ENCODE measurements at places on chromosomes 7 and 10. TPM values are rescaled to one million over a fixed set of nuclear protein-coding genes. Genes with fewer than 3 reads are reported as not detected.

DNA sequence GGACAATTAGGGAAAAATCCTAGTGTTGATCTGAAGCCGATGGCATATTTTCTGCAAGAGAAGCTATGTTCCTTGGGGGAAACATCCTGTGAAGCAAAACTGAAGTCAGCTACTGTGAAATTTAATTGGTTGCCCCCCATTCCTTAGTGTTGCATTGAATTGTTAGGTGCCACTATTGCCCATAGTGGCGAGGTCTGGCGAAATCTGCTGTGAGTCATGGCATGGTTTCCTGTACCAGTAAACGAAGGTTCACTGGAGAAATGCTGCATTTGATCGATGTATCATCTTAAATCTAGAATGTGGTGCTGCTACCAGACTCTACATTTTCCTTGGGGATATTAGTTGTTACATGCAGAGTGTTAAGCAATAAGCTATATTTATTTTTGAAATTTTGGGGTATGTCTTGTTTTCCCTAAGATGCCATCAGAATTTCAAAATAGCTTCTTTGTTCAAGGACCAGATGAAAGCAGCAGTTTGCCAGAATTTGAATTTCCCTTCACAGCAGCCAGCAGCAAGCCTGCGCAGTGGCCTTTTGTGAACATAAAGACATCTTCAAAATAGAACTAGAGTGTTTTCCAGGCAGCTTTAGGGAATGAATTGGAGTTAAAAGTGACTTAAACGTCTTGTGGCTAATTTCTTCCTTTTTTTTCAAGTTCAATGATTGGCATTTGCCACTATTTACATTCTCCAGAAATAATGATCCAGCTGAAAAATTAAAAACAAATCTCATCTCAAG lies 348.6 kb upstream of the COBL start:
- no peak for DNase-seq

DNA sequence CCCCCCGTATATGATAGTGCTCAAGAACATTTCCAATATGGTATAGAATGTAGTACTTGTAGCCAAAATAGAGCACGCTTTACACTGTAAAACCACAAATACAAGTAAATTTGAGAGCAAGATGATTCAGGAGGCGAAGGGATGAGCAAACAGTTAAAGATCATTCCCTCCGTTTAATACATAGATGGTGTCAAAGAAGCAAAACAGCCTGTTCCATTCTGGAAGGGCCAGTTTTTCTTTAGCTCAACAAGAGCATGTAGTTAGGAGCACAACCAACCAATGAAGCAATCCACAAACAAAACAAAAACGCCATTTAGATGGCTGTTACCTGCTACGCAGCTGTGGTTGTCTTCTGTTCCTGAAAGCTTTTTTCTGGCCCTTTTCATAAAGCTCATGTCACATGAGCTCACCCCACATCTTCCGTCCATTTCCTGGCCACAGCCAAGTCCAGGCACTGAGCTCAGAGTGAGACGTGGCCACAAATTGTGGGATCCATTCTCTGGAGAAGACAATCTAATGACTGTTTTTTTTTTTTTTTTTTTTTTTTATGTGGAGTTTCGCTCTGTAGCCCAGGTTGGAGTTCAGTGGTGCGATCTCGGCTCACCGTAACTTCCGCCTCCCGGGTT lies 185.6 kb downstream of the FANK1 start:
- peak; percentile 42 for DNase-seq

GRCh38 chr7:28061824-28062196 lies 118.8 kb downstream of the JAZF1 start:
- DNase-seq, result no peak

MKI67 gene
- total RNA-seq, result 41.8 TPM

DNA sequence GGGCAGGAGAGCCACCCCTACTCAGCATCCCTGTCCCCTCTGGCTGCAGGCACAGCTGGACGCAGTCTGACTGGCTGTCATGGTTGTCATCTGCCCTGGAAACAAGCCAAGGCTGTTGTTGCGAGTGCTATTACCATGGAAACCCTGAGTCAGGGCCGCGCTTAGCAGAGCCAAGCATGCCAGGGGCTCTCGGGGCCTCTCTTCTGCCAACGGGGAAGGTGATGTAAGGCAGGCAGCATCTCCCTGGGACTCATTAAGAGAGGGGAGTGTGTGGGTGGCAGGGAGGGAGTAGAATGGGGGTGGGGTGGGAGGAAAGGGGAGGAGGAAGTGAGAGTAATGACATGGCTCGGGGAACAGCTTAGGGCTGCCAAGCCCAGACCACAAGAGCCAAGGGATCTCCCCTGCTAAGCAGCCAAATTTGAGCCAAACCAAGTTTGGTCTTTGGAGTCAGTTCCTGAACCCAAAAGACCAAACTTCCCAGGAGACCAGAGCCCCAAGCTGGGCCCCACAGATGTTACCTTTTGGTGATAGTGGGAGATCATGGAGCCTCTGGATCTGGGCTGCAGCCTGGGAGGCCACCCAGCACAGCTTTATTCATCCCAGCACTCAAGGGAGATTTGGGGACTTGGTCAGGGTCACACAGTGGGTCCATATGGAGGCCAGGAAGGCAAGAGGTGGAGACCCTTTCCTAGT lies 67.6 kb downstream of the TMEM130 start:
- DNase-seq, result peak; percentile 82

- DNase-seq, result peak; percentile 11
Observed at GRCh38 chr10:131082991-131083481, 228.5 kb downstream of the TCERG1L start.

DNA sequence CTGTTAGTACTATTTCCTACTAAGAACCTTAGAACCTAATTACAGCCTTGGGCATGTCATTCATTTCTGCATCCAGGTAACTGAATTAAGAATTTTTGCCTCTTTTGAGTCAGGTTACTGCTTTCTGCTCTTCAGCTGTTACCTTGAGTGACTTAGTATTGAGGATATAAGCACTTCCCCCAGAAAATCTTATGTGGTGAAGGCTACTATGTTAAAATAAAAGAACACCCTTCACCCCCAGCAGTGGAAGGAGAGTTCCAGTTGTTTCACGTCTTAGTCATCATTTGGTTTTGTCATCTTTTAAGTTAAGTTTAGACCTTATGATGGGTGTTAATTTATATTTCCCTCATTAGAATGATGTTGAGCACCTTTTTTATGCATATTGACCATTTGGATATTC lies 82.8 kb downstream of the GLCCI1 start:
- no peak for DNase-seq

Measured in RPMI7951 (cell line).